SK-N-SH (cell line): ENCODE measurements at places on chromosomes 7 and 10.

DNA sequence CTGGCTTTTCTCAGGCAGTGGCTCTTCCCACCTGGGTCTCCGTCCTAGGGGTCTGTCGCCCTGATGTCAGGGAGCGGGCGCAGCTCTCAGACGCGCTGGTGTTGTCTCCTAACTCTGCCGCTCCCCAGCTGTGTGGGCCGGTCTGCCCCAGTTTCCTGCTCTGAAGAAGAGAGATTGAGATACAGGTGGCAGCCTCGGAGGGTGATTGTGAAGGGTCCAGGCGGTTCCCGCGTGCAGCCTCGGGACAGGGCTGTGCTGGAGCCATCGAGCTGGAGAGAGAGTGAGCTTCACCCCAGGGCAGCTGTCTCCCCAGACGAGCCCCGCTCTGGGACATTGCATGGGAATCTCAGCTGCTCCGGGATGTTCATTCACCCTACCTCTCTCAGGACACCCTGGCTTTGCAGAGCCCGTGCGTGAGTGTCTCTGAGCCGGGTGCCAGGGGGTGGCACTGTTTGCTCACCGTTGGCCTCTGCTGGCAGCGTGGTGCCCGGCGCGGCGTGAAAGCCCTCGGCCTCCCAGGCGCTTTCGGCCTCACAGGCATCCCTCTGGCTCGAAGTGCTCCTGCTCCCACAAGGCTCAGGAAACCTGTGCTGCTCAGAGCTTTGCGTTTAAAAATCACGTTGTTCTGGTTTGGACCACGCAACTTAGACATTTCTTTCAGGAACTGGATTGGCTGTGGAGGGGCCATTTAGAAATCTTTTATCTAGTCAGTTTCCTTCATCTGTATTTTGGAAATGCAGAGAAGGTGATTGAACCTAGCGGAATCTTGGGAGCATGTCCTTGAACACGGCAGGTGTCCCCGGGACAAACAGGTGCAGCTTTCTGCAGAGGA, 33.8 kb upstream of the ZFAND2A start:
- DNase-seq = peak; percentile 90

DNA sequence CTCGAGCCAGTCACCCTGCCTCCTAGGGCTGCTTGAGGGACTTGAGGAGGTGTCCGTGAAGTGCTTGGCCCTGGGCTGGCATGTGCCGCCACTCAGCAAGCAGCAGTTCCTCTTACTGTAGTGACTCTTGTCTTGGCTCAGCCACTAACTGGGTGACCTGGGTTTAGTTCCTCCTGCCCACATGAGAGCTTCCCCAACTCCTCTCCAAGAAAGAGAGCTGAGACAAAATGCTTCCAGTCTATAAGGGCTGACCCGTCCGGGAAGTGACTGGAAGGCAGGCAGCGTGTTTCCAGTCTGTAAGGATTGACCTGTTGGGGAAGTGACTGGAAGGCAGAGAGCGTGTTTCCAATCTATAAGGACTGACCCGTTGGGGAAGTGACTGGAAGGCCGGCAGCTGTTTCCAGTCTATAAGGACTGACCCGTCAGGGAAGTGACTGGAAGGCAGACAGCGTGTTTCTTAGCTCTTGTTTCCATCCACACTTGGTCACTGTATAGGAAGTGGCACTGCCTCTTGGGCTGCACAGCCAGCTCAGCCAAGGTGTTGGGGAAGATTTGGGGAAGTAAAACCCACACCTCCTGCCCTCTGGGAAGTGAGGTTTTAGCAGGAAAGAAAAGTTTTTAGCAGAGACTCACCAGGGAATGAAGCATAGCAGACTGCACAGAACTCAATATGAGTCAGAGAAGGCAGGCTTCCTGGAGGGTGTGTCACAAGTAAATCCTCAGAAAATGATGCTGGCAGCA, 53.3 kb upstream of the PPIF start:
- no peak for DNase-seq

DNA sequence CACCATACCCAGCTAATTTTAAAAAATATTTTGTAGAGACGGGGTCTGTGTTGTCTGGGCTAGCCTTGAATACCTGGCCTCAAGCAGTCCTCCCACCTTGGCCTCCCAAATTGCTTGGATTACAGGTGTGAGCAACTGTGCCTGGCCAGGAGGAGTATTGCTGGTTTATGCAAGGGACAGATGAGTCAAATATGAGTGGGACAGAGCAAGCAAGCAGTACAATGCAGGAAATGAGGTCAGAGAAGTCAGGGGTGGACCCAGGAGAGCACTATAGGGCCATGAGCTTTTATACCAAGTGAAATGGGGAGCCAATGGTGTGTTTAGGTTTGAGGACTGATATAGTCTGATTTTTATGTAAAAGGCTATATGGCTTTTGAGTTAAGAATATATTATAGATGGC, 6.3 kb downstream of the TSPAN13 start:
- no peak for DNase-seq

DNA sequence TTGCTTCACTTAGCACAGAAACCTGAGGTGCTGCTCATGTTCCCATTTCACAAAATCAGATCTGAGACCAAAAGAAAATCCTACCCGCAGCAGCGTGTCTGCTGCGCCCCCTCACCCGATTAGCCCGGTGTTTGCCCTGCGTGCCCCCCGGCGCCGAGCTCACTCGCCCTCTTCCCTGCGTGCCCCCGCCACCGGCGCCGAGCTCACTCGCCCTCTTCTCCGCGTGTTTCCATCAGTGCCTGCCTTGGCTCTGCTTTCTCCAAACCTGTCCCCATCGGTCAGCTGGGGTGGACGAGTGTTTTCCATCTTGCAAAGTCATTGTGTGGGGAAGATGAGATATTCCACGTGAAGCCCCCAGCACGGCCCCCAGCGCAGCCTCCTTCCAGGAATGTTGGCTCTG, 225.3 kb upstream of the PITRM1 start:
- no peak for DNase-seq

DNA sequence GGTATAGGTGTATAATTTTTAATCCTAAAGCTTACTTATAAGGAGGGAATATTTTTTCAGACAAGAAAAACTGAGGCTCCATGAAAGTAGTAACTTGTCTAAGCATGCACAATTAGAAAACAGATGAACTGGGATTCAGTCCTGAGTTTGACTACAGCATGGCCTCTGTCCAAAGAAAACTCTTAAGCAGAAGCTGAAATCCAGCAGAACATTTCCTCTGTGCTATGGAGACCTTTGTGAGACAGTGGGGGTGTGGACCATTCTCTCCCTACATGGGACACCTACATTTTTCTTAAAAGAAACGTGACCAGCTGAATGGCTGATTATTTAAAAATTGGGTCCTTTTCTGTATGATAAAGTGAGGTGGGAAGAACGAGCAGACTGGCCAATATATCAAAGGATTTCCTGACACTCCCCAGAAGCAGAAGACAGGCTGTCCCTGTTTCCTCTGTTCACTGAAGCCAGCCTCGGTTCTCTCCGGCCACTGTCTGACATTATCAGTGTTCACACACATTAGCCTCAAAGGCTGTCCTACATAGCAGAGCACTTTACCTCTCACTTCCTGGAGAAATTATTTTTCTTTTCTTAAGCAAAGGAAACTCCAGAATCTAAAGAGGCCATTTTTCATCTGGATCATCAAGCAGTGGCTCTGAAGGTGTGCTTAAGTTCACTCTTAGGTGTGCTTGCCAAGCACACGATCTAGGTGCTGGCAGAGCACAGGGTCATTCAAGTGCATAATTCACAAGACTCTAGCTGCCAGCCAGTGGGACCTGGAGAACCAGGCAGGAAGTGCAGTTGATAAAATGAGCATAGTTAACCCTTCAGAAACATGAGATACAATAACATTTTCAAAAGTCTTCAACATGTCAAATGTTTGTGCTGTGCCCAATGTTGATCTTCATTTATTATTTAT, 40.4 kb upstream of the KIAA1217 start:
- DNase-seq = no peak

GRCh38 chr7:11172835-11173234, 199.2 kb downstream of the PHF14 start:
- DNase-seq = no peak

DNA sequence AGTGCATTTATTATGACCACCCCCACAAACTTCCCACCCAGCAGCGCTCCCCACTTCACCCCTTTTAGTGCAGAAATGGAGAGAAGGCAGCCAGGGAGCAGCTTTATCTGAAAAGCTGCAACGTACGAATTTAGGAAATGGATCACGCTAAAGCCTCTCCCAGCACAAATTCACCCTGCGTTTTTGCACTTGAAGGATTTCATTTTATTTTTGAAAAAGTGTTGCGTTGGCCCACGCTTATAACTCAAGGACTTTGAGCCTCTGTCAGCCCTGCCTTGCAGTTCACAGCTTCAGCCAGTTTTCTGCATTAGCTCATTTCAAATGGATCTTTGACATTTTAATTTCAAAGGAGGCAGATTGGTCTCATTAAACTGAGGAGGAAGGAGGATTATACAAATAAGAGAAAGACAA, 556.1 kb downstream of the KCNMA1 start:
- DNase-seq = no peak

- no peak for DNase-seq
Measured at GRCh38 chr7:28565980-28566379, 153.7 kb downstream of the CREB5 start.

DNA sequence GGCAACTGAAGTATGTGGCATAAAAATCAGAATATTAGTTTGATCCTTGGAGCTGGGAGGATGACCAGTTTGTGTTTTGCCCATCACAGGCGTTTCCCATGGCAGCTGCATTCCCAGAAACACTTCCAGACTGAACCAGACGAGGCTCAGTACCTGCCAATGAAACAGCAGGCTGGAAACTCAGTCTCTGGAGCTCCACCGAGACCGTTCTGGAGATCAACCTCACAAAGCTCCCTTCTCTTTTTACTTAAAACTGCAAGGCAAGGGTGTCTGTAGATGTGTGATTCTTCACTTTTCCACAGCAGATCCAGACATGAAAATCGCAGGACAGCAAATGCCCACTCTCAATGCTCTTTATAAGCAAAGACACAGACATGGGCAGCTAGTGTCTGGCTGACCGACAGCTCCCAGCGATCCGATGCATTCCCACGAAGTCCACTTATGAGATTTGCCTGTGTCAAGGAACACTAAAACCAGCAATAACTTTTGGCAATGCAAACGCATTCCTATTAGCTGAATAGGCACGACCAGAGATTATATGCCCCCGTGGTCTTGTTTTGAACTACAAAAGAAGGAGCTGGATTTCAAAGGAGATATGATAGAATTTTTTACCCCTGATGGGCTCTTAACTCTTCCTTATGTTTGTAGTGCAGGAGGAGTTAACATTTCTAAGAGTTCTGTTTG, 72.6 kb downstream of the ADAM12 start:
- no peak for DNase-seq

- no peak for DNase-seq
Measured at GRCh38 chr10:3248526-3249306, 76.1 kb upstream of the PITRM1 start.

GRCh38 chr10:125707541-125708468, 11.7 kb upstream of the EDRF1 start:
- no peak for DNase-seq

GRCh38 chr10:58642916-58643428, 130.3 kb downstream of the BICC1 start:
- DNase-seq = no peak

GRCh38 chr7:105209870-105210269, 178.9 kb downstream of the SRPK2 start:
- peak; percentile 55 for DNase-seq

DNA sequence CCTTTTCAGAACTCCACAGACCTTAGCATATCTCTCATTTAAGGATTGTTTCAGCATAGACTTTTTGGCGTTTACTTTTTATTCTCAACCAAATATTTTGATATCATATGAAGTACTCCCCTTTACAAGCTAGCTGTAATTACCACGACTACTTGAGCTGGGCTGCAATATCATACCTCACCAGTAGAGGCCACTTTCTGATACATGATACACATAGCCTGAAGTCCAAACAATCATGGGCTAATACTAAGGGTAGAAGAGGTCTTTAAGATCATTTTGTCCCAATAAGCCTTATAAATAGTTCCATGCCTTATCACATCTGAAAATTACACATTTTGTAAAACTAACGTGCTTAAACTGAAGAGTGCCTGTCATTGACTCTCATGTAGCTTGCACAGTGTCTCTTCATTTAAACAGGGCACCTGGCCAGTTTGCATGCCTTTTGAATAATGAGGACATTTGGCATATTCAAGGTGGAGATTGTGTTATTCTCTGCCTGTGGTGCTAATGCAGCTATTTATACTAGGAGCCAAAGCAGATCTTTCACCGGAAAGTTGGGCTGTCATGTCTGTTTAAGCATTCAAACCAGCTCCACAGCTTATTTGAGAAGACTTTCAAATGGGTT, 403.7 kb upstream of the ZMIZ1 start:
- DNase-seq = no peak

- DNase-seq = peak; percentile 56
Measured at GRCh38 chr7:150938566-150938965, 39.6 kb downstream of the KCNH2 start.

DNA sequence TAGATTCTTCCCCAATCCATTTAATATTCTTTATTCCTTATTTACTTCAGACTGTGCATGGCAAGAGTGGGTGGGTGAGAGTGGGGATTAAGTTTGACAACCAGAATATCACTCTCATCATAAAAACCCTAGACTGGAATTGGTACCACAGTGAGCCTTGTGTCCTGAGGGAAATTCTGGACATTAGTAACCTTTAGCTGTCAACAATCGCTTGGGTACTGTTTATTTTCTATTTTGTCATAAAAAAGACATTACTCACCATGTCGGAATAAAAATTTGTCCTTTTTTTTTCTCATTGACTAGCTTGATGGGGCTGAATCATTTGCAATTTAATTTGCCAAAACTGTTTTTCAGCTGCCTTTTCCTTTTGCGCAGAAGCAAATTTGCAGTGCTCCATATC, 176.1 kb upstream of the SEMA3C start:
- DNase-seq = no peak

GRCh38 chr7:50166997-50167965, 74.2 kb upstream of the ZPBP start:
- no peak for DNase-seq
